T-cell (primary cell): ENCODE measurements at places on chromosomes 2 and 18.

DNA sequence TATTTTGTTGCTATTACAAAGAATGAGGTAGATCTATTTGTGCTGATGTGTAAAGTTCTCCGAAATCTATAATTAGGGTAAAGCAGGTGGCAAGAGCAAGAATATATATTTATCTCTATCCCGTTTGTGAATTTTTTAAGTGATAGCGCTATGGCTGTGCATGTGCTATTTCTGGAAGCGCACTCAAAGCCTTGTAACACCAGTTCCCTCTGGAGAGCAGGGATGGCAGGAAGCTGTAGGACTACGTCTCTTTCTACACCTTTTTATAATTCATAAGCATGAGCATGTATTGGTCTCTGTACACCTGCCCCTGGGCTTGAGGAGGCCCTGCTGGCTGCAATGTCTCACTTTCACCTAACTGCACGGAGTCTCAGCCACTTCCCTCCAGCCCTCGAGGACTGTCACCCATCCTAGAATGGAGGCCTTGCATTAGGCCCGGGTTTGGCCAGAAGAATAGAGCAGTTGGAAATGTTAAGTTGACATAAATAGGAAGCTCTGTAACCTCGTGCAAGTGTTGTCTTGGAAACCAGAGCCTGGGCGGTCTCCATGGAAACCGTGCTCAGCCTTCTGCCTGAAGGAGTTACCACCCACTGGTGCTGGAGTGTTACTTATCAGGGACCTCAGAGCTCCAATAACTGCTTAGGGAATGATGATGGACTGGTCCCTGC lies 20.9 kb downstream of the ITM2C start:
- DNase-seq, result no peak

- no peak for DNase-seq
Measured at GRCh38 chr2:235006986-235007385, 55.2 kb downstream of the SH3BP4 start.

DNA sequence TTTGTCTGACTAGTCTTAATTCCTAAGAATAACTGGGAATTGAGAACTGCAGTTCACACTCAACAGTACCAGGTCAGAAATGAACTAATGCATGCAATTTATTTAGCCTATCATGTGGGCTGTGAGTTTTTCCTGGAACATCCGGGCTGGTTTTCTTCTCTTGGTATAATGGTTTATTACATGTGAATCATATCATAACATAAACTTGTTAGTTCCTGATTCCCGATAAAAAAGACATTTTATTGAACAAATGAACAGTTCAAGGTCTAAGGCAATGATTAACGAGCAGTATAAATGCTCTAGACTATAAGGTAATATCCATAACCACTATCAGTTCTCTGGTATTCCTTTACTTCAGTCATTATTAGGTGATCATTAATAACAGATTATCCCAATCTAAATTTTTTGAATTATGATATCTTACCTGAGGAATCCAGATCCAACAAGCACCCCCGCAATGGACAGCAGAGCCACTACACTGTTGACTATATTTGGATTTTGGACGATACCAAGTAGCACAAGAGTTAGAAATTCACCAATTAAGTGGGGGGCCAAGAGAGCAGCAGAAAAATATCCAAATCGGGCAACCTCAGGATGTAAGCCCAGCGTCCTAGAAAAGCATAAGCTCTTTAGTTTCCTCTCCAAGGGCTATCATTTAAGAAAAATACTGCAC lies 19.0 kb downstream of the ABCG5 start:
- DNase-seq, result no peak

GRCh38 chr18:47143899-47144485 lies 6.3 kb downstream of the HDHD2 start:
- no peak for DNase-seq

DNA sequence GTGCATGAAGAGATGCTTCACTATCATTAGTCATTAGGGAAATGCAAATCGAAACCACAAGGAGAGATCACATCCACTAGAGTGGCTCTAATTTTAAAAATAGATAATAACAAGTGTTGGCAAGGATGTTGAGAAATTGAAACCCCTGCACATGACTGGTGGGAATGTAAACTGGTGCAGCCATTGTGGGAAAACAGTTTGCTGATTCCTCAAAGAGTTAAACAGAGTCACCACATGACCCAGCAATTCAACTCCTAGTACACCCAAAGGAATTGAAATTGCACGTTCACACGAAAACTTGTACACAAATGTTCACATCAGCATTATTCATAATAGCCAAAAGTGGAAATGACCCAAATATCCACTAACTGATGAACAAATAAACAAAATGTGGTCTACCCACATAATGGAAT lies 179.5 kb downstream of the BCL2 start:
- DNase-seq, result no peak

- no peak for DNase-seq
Measured at GRCh38 chr2:135132314-135132713, 80.2 kb downstream of the RAB3GAP1 start.

DNA sequence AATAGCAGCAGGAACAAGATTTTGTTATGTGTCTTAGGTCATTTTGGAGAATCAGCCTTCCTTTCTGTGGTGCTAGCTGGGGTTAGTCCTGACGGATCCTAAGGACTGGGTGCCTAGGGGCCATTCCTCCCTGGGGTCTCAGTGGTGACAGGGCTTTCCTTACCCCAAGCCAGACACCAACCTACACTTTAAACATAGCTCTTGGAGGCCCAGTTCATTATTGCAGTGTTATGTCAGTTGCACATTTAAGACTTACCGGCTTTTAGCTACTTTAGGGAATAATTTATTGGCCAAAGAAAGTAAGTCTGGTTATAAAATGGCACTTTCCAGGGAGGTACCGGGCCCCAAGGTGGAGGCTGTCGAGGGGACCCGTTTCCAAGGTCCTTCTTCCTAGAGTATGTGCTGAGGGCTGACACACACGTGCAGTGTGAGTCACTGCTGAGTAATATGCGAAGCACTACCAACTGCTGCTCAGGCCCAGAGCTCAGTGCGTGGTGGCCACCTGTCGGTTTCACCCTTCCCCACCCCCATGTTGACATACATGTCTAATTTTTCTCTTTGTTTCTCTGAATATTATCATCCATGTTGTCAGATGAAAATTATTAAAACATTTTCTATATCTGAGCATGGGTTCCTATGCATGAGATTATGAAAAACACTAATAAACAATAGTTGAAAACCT lies 37.0 kb upstream of the GRHL1 start:
- no peak for DNase-seq

DNA sequence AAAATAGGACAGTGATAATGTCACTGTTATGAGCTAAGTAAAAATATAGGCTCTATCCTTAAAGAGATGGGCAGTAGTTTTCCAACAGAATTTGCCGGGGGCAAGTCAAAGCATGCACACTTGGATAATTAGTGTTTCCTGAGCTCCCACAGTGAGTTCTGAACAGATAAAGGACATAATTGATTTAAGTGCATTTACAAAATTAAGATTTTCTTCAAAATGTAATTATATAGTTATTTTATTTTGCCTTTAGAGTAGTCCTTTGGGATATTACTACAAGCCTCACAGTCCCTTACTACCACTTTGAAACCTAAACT lies 107.6 kb downstream of the RAPGEF4 start:
- DNase-seq, result no peak

DNA sequence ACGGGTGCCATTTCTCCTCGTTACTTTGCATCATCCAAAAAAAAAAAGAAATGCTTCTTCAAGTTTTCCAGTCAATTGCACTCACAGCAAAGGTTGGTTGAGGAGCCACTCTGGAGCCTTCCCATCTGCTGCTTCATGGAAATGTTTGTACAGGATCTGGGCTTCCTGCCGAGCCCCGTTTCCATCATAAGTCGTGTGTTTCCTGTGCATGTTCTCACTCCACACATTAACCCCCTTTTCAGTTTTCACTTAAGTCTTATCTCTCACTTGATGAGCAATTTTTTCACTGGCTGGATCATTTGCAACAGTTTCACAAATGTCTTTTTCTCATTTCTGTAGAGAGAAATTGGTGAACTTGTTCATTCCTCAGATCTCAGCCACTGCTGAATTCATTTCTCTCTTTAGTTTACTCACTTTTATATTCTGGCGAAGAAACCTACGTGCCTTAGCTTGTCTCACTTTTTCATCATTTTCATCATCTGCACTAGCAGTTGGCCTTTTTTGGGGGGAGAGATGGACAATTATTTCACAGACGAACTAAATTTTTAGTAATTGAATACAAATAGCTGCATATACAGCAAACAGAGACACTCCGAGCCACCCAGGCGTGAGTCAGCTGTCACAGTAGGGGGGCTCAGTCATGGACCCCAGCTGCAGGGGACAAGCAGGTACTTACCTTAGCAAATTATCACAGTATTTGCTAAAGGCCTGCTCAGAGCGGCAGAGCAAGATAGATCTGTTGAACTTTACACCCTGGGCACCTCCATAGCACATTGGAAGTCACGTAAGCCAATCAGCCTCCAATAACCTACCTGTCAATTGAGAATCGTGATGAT lies 750.8 kb upstream of the ID2 start:
- no peak for DNase-seq

DNA sequence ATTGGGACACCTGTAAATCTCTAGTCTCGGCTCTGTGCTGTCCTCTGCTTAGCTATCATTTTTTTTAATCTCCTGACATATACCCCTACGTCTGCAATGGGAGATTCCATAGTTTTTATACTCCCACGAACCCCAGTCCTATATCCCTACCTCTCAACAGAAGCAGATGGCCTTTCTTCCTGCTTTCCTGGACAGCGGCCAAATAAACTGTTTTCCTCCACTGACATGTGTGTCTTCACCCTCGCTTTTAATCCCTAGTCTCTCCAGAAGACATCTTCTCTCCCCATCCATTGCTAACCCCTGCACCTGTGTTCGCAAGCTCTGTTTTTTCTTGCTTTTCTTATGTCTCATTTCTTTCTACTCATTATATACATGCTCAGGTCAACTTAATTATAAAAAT lies 395.4 kb downstream of the EPHA4 start:
- DNase-seq, result no peak

DNA sequence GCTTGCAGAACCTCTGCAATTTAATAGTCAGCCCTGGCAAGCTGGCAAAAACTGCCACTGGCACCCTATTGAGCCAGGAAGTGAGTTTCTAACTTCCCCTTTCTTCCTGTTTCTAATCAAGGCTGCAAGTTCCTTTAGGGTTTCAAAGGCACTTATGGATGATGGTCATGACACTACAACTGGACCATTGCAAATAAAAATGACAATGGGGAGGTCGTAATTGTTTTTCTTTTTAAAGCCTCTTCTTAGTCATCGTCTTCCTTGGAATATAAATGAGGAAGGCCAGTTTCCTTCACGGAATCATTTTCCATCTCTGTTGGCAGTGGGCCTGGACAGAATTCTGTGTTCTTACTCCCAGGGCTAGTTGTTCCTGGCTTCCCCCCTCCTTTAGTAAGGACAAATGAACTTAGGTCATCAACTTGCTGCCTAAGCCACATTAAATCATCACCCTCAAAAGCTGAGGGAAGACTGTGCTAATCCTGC lies 35.8 kb downstream of the SH3RF3 start:
- DNase-seq, result no peak

DNA sequence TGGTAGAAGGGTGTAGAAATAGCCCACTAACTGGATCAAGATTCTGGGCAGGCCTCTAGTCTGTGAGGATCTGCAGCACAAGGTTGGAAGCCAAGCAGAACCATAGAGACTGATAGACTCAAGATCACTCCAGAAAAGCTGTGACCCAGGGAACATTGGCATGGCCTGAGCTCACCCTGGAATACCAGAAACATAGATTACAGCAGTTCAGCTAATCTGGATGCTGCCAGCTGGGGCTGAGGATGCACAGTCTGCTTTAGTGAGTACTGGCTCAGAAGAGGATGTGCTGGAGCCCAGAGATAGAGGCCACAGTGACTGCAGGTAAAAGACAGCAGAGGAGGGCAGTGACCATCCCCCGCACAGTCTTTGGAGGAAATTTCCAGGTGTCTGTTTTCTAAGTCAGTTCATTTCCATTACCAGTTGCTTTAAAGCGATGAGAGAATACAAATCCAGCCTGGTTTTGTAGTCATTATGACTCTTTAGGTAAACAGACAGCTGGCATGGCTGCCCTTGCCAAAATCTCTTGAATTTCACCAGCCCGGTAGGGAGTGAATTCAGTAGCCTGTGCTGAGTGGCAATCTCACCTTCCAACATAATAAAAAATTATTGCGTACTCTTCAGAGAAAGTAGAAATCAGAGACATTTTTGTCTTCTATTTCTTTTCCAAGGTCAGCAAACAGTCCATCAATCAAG lies 119.2 kb downstream of the ANTXR1 start:
- DNase-seq, result no peak

DNA sequence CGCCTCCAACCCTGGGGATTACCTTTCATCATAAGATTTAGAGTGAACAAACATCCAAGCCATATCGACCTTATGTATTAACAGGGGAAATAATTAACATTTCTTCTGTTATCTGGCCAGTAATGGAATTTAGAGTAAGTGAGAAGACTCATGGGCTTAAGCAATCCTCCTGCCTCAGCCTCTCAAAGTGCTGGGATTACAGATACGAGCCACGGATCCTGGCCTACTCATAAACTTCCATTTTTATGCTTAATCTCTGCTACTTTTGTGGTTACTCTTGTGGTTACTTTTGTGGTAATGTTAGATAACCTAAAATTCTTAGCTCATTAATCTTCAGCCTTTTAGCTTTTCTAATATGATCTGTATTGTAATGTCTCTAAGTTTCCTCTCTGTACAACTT lies 159.3 kb upstream of the SLC8A1 start:
- DNase-seq, result no peak

DNA sequence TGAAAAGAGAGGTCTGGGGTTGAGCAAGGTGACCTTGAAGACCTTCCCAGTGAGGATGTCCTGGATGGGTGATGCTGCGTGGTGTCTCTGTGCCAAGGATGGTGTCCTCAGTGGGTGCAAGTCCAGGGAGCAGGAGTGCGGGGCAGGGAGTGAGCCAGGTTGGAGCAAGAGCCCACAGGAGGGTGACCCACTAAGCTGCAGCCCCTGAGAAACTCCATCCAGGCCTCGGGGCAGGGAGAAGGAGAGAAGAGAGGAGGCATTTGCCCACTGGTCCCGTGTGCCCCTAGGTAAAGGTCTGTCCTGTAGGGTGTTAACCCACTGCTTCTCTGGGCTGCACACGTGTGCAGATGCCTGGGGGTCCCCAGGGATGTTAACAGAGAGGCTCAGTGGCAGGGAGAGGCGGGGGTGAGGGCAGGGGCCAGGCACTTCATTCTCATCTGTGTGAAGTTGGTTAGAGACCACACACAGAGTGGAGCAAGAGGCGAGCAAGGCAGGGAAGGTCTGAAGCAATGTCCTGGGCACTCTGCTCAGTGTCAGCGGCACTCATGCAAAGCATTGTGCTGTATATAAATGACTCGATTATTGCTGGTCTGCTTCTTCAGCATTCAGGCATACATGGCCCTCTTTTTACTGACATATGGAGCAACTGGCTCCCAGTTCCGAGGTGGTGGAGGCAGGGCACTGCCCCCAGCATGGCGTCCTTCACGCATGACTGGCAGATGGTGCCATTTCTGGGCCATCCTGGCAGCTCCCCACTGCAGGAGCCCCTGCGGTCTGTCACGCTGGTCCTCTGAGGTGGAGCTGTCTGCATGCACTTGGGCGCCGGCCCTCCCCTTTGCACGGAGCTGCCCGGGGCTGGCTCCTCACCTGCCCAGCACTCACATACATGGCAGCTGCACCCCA lies 117.2 kb upstream of the HS6ST1 start:
- no peak for DNase-seq
